NCI-H345 (cell line): ENCODE measurements at places on chromosomes 3 and 15.

DNA sequence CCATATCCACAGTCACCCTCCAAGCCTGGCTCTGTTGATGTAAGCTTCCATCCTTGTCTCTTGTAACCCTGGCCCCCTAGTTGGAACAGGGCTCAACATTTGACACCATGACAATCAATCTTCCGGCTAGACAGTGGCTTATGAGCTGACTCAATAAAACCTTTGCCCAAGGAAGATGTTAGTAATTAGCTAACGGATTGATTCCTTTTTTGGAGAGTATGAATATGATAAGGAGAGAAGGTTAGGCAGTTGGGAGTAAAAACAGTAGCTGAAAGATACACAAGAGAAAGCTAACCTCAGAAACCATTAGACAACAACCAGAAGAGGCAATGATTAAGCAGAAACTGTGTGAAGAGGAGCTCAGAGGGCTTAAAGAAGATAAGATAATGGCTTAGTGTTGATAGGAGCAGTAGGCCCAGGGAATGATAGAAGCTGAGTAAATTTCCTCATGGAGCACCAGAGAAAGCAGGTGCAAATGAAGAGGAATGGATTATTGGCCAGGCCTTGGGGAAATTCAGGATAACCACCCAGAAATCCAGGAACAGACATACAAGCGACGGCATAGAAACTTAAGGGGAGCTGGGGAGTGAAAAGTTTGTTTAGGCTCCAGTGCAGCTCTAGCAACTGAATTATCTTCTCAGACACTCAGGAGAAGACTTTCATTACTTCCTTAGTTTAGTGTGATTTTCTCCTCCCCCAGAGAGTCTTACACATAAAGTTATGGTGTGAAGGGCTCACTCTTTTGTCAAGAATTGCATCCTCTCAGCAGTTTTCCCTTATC lies 7.8 kb upstream of the RFX7 start:
- DNase-seq = no peak

- no peak for DNase-seq
These were observed 40.3 kb downstream of the SLC6A20 start for GRCh38 chr3:45756055-45756454.

- no peak for DNase-seq
These were observed 15.1 kb upstream of the BLM start for GRCh38 chr15:90701880-90702630.

DNA sequence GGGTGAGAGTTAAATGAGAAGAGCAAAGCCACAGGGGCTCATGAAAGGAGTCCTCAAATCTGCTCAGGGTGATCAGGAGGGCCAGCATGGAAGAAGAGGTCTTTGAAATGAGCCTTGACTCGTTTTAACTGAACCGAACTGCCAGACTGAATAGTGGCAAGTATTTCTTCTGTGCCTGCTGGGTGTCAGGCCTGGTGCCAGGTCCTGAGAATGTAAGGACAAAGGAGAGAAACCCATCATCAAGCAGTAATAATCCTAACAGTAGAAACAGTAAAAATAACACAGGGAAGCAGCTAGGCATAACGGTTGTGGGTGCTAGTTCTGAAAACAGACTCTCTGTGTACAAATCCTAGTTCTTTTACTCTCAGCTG lies 40.4 kb upstream of the SMAD3 start:
- DNase-seq = no peak

DNA sequence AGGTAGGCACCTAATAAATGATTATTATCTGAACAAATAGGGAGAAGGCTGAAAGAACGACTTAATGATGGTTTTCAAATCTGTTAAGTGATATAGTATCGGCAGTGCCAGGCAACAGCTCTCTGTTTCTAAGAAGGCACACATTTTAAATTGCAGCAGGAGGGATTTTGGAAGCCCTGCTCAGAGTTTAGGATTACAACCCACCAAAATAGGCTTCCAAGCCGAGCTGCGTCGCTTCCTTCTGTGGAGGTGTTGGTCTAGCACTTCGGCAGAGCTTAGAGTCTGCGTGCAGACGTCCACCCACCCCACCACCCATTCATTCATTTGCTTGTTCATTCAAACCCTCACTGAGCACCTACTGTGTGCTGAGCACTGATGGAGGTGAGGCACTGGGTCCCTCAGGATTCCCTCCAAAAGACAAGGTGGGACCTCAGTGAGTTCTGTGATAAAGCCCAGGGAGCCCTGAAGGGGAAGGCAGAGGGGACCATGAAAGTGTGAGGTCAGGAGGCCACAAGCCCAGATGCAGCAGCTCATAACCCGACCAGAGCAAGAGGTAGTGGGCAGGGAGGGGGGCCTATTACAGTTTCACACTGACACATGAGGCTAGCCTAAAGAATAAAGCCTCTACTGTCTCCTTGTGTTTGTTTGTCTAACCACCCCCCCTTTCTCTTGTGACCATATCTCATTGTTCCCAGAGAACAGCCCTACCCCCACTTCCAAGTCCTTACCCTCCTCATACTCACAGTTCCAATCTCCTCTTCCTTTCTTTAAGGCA lies 8.9 kb downstream of the ADCY5 start:
- DNase-seq = no peak

DNA sequence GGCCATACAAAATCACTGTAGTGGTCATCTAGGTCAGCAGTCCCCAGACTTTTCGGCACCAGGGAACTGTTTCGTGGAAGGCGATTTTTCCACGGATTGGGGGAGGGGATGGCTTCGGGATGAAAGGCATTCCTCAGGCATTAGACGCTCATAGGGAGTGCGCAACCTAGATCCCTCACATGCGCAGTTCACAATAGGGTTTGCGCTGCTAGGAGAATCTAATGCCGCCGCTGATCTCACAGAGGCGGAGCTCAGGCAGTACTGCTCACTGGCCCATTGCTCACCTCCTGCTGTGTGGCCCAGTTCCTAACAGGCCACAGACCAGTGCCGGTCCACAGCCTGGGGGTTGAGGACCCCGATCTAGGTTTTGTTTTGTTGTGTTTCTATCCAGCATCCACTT lies 200.1 kb downstream of the SLC9A9 start:
- no peak for DNase-seq

DNA sequence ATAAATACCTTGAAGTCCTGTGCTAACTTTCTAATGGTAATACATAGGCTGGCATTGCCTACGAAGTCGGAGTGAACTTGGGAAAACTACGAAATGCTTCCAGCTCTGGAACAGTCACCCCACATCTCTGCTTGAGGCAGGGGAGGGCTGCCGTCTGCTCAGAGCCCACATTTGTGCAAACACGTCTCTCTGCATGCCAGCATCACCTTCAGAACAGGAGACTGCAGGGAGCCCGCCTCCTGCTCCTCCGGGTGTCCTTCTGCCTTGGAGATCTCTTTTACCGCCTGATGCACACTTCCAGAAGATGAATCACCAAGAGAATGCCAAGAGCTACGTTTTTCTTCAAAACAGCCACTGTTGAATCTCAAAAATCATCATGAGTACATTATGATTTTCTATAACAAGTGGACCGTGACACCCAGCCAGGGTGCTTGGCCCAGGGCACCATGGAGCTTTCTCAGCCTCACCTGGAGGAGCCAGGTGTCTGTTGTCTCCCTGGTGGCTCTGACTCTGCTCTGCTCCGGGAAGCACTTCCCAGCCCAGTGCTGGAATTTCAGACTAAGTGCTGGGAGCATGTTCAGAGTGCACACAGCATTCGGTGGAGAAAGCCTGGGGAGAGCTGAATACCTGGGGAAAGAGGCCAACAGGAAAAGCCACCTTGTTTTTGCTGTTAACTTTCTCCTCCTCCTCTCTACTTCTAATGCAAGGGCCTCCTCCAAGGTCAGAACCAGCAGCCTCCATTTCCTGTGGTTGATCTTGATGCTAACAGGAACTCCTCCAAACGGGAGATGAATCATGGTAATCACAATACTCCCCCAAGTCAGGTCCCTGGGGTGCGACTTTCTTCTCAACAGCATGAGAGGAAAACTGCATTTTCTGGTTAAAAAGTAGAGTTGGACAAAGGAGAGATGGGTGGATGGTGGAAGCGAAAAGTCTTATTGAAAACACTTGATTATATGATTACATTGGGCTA lies 467.7 kb downstream of the GABRG3 start:
- DNase-seq = no peak

GRCh38 chr15:68934341-68934740 lies 4.0 kb downstream of the SPESP1 start:
- no peak for DNase-seq

GRCh38 chr15:99918072-99918471 lies 184.8 kb upstream of the LYSMD4 start:
- DNase-seq = no peak

DNA sequence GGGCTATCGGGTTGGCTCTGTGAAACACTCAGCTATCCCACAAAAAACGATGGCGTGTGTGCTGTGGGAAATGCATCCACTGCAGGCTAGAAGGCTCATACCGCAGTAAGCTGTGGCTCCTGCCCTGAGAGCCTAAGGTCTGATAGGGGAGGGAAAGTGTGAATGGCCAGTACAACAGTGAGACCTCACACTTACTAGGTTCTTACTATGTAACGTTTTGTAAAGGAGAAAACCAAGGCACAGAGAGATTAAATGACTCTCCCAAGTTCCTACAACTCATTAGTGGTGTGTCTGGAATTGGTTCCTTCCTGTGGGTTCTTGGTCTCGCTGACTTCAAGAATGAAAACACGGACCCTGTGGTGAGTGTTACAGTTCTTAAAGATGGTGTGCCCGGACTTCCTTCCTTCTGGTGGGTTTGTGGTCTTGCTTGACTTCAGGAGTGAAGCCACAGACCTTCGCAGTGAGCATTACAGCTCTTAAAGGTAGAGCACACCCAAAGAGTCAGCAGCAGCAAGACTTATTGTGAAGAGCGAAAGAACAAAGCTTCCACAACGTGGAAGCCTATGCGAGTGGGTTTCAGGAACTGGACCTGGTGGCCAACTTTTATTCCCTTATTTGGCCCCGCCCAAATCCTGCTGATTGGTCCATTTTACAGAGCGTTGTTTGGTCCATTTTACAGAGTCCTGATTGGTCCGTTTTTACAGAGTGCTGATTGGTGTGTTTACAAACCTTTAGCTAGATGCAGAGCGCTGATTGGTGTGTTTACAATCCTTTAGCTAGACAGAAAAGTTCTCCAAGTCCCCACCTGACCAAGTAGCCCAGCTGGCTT lies 161.7 kb downstream of the POLR2M start:
- DNase-seq = no peak

DNA sequence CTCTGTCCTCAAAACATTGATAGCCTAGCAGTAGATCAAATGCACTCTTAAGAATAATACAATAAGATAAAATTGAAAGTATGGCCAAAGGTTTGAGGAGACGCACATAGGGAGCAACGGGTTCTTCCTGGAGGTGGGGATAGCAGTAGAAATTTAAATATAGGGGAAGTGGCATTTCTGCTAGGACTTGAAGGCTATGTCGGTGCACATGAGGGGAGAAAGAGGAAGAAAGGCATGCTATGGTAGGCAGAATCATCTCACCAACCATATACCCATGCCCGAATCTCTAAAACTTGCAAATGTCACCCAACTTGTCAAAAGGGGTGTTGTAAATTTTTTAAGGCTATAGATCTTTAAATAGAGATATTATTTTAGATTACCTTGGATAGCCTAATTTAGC lies 735.1 kb upstream of the LMCD1 start:
- no peak for DNase-seq

DNA sequence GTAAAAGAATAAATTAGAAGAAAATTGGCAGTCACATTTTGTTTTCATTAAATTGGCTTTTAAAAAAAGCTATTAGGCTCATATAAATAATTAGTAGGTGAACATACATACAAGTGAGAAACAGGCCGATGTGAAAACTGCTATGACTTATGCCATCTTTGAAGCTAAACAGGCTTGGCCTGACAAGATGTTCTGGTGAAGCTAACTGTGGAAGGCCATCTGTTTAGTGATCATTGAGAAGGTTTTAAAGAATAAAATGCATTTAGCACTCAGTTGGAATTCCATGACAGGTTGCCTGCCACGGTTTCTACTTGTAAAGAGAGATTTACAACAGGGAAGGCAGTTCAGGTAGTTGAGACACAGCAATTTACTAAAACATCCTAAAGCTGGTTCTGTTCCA lies 264.0 kb upstream of the AGTR1 start:
- no peak for DNase-seq

GRCh38 chr15:68734352-68734751 lies 86.3 kb downstream of the ANP32A start:
- no peak for DNase-seq

DNA sequence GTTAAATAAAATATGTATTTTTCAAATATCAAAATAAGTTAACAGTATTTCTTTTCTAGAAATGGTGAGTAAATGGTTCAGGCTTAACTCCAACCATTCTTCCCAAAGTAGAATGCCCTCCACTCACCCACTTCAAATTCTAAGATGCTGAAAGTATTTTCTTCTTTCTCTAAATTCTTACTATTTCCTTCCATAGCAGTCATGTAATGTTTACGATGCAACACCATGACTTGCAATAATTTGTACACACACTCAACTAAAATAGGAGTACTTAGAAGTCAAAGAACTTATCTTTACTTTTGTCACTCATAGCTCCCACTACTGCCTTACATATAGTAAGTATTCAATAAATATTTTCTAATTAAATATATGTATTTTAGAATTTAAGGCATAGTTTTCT lies 65.0 kb downstream of the AQR start:
- no peak for DNase-seq
